Heart right ventricle (tissue), 16 donors: ENCODE measurements at places on chromosomes 12 and 14. TPM values are rescaled to one million over a fixed set of nuclear protein-coding genes. Genes with fewer than 3 reads are reported as not detected.

The HOXC13 gene
- total RNA-seq = not detected

- DNase-seq = peak; percentile 79
- H3K27ac ChIP-seq = no peak overlapping the region
- H3K4me1 ChIP-seq = no peaks in the 10 kb centered on the region
- no peaks in the 10 kb centered on the region for H3K36me3 ChIP-seq
Observed at GRCh38 chr12:47949441-47950341, 13.7 kb upstream of the TMEM106C start.

The RNASE3 gene
- not detected for total RNA-seq

The REP15 gene
- 5.1 TPM for total RNA-seq

- H3K27me3 ChIP-seq = no peaks in the 10 kb centered on the region
- no peaks in the 10 kb centered on the region for H3K4me1 ChIP-seq
- no peak for DNase-seq
- H3K4me3 ChIP-seq = no peak overlapping the region
- H3K27ac ChIP-seq = no peak overlapping the region
- H3K36me3 ChIP-seq = no peaks in the 10 kb centered on the region
Observed at GRCh38 chr12:15193946-15194345, 27.3 kb downstream of the RERG start.

DNA sequence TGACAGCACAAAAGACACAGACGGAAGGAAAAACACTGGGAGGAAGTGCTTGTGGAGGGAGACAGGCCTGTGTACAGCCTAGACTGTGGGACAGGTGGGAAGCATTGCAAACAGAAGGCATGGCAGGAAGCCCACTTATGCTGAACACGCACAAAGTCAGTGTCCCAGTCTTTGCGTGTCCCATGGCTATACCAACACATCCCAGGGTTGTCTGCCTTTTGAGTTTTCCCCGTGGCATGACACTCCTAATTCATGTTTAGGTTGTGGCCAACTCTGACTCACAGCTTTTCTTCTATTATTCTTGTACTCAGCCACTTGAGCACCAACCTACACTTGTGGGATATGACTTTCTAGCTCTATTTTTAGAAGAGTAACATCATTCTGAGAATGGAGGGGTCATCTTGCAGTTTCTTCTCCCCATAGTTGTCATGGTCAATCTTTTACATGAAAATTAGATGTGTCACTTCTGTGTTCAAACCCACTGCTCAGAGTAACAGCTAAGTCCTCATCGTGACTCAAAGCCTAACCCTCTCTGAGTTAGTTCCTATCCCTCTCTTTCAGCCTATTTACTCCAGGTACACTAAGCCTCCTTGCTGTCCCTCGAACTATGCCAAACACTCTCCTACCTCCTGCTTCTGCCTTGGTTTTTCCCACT lies 27.5 kb upstream of the JPH4 start:
- no peaks in the 10 kb centered on the region for H3K36me3 ChIP-seq
- H3K27me3 ChIP-seq = no peaks in the 10 kb centered on the region
- no peak for DNase-seq

DNA sequence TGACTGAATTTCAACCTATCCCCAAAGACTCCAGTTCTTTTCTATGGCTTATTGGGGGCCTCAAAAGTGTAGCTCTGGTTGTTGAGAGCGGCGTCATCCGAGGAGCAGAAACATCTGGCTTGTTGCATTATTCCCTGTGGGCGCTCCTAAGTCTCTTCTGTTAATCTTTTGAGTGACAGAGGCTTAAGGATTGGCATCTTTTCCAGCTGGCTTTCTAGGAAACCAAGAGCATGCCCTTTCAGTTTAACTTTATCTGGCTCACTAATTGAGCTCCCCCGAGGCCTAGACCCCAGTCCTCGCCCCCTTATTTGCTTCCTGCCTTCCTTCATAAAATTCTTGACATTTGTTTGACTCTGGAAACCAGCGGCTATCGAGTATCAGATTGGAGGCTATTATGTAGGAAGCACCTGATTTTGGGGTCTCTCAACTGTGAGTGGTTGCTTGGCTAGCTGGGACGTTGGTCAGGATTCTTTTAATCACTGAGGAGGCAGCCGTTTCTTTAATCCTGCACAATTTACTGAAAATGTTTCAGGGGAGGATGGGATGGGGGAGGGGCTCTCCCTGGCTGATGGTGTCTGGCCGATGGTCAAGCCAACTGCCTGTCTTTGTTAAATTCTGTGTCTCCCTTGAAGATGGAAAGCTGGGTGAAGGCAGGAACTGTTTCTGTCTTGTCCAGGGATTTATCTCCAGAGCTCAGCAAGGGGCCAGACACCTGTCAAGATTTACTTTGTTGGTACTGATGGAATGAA lies 3.1 kb downstream of the SMOC1 start:
- H3K4me1 ChIP-seq = no peaks in the 10 kb centered on the region
- no peak overlapping the region for H3K4me3 ChIP-seq
- H3K36me3 ChIP-seq = no peaks in the 10 kb centered on the region
- peaks cover 66% of the 10 kb centered on the region for H3K27me3 ChIP-seq
- DNase-seq = no peak
- H3K27ac ChIP-seq = no peak overlapping the region

- H3K27ac ChIP-seq = no peak overlapping the region
- no peak overlapping the region for H3K4me3 ChIP-seq
- no peak for DNase-seq
- H3K27me3 ChIP-seq = no peaks in the 10 kb centered on the region
Observed at GRCh38 chr14:62592877-62593276, 452.4 kb downstream of the KCNH5 start.

- DNase-seq = no peak
- H3K4me1 ChIP-seq = no peaks in the 10 kb centered on the region
- no peak overlapping the region for H3K4me3 ChIP-seq
Observed at GRCh38 chr14:71576472-71576871, 355.8 kb upstream of the RGS6 start.

DNA sequence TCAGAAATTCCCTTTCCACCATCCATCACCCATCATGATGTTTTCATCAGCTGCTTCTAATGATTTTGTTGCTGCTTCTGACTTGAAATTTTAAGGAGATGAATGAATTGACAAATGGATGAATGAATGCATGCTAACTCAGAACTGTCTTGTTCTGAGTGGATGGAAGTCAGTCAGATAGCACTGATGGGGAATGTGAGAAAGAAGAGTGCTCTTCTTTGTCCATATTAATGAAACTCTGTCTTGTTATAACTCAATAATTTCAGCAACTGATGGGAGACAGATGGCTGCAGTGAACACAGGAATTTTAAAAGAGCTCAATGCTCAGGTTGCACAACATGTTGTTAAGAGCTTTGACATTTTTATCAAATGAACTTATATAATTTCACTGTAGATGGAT lies 422.0 kb downstream of the TRHDE start:
- no peaks in the 10 kb centered on the region for H3K36me3 ChIP-seq
- DNase-seq = no peak
- H3K4me3 ChIP-seq = no peak overlapping the region
- H3K4me1 ChIP-seq = no peaks in the 10 kb centered on the region
- no peak overlapping the region for H3K27ac ChIP-seq

- H3K27ac ChIP-seq = peak overlapping the region; percentile 87
- no peaks in the 10 kb centered on the region for H3K27me3 ChIP-seq
- no peaks in the 10 kb centered on the region for H3K36me3 ChIP-seq
- peak overlapping the region; percentile 81 for H3K4me3 ChIP-seq
- peaks cover 34% of the 10 kb centered on the region for H3K4me1 ChIP-seq
- DNase-seq = no peak
Observed at GRCh38 chr12:27779416-27779919, 565 bp upstream of the KLHL42 start.

- H3K4me1 ChIP-seq = no peaks in the 10 kb centered on the region
- DNase-seq = no peak
- H3K4me3 ChIP-seq = no peak overlapping the region
Observed at GRCh38 chr12:27462151-27462694, 15.7 kb downstream of the SMCO2 start.

The GUCY2C gene
- not detected for total RNA-seq

The KLHL33 gene
- total RNA-seq = 0.28 TPM

DNA sequence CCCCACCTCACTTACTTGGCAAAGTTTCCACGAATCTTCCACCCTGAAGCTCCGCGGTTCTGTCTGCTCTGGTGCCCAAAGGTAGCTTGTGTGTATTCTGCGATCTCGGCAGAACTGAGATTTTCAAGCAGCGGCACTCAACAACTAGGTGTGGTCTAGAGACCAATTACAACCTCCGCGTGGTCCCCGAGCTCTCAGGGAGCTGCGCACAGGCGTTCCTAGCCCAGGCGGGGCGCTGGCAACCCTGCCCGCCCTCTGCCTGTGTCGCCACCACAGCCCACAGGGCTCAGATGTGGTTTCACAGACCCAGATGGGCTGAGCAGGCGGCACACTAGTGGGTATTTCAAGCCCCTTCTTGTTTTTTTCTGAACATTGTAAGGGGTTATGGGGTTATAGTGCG lies 1.5 kb upstream of the DIABLO start:
- H3K4me3 ChIP-seq = no peak overlapping the region
- no peak overlapping the region for H3K27ac ChIP-seq
- H3K36me3 ChIP-seq = peaks cover 55% of the 10 kb centered on the region
- DNase-seq = no peak

DNA sequence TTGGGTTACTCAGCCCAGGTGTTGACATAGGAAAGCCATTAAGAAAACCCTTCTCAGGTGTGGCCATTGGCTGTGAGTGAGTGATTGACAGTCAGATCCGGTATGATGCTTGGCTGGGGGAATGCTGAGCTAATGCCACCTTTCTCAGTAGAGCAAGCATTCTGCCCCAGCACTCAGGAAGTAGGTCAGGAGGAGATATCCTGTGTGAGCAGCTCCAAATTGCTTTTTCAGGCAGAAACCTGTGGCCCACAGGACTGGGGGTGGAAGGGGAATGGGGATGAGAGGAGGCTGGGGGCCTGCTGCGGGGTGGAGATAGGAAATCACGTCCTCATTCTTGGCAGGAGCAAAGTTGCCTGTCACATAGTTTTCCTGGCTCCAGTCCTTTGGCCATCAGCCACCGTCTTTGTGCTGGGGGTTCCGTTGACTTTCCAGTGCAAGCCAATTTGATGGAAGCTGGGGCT lies 55.7 kb downstream of the NINJ2 start:
- peaks cover 70% of the 10 kb centered on the region for H3K4me1 ChIP-seq
- DNase-seq = peak; percentile 67
- peak overlapping the region; percentile 71 for H3K27ac ChIP-seq
- no peaks in the 10 kb centered on the region for H3K36me3 ChIP-seq

The VWF gene
- 298 TPM for total RNA-seq

The GYS2 gene
- total RNA-seq = not detected

DNA sequence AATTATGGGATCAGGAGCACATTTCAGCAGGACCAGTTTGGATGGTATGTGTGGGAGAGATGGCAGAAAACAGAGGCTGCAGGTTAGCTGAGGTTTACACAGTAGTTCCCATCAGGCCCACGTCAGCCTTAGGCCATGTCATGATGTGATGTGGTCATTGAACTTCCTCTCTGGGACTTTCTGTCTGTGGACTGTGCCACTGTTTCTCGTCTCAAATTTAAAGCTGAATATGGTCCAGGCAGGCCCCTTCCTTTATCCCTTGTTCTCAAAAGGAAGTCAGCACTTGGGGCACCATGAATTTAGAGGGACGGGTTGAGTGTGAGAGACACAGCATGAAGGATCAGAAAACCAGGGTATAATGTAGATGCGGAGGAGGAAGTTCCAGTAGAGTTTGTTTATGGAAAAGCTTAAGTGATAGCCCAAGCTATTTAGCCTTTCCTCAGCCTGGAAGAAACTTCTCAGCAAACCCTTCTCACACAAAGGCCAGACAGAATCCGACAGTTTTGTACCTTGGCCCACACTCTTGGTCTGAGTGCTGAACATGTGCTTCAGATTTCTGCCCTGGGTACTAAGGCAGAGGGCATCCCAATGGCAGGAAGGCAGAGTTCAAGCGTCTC lies 3.6 kb upstream of the IGFBP6 start:
- H3K36me3 ChIP-seq = no peaks in the 10 kb centered on the region
- H3K4me3 ChIP-seq = no peak overlapping the region
- H3K27ac ChIP-seq = no peak overlapping the region
- DNase-seq = no peak
- peaks cover 33% of the 10 kb centered on the region for H3K4me1 ChIP-seq

The SPTB gene
- 84.8 TPM for total RNA-seq

DNA sequence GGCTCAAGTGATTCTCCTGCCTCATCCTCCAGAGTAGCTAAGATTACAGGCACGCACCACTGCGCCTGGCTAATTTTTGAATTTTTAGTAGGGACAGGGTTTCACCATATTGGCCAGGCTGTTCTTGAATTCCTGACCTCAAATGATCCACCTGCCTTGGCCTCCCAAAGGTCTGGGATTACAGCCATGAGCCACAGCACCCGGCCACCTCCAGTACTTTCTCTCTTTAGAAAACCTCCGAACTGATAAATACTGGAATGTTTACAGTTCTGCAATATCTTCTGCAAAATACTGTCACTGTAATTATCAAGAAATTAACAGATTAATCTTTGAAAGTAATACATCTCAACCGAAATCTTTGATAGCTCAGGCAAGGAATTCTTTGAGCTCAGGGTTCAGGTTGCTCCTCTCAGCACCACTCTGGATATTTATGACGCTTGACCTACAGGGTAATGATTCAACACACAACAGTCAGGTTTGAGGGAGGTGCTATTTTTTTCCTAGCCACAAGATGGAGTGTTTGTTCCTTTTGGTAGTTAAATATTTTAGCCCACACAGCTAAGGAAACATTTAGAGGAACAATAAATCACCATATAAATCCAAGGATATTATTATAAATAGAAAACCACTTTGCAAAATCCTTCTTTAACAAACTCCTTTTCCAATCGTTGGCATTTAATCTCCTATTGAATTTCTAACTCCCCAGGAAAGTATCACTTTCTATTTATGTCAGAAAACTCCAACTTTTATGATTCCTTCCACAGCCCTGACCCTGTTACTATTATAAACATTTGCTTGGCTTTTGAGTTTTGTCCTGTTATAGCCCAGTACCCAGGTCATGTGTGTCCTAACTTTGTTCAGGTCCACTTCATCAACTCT lies 48.6 kb upstream of the GTF2A1 start:
- peaks cover 12% of the 10 kb centered on the region for H3K27me3 ChIP-seq
- H3K4me3 ChIP-seq = no peak overlapping the region
- H3K36me3 ChIP-seq = no peaks in the 10 kb centered on the region
- H3K4me1 ChIP-seq = no peaks in the 10 kb centered on the region
- DNase-seq = peak; percentile 48
- H3K27ac ChIP-seq = no peak overlapping the region

- no peak overlapping the region for H3K4me3 ChIP-seq
- H3K4me1 ChIP-seq = no peaks in the 10 kb centered on the region
- H3K27ac ChIP-seq = no peak overlapping the region
- H3K27me3 ChIP-seq = no peaks in the 10 kb centered on the region
- no peak for DNase-seq
- H3K36me3 ChIP-seq = no peaks in the 10 kb centered on the region
Observed at GRCh38 chr14:100688051-100688450, 38.6 kb upstream of the DLK1 start.

- H3K27me3 ChIP-seq = no peaks in the 10 kb centered on the region
- peak overlapping the region; percentile 99 for H3K27ac ChIP-seq
- H3K4me1 ChIP-seq = peaks cover 17% of the 10 kb centered on the region
- peaks cover 12% of the 10 kb centered on the region for H3K36me3 ChIP-seq
- no peak for DNase-seq
Observed at GRCh38 chr12:14367040-14367661, 1.7 kb downstream of the ATF7IP start.

GRCh38 chr12:107443320-107444090 lies 242.1 kb upstream of the PWP1 start:
- peaks cover 3% of the 10 kb centered on the region for H3K27me3 ChIP-seq
- no peak overlapping the region for H3K4me3 ChIP-seq
- H3K27ac ChIP-seq = no peak overlapping the region
- H3K36me3 ChIP-seq = no peaks in the 10 kb centered on the region
- H3K4me1 ChIP-seq = no peaks in the 10 kb centered on the region
- no peak for DNase-seq

The GEMIN2 gene
- total RNA-seq = 8.2 TPM
